ENCODE measurements at places on chromosomes 16 and 17.

GRCh38 chr17:54482843-54483242 is 417.8 kb upstream of the TOM1L1 start:
- no peak for DNase-seq

GRCh38 chr17:39751637-39752036 is 13.9 kb downstream of the GRB7 start:
- DNase-seq: no peak

DNA sequence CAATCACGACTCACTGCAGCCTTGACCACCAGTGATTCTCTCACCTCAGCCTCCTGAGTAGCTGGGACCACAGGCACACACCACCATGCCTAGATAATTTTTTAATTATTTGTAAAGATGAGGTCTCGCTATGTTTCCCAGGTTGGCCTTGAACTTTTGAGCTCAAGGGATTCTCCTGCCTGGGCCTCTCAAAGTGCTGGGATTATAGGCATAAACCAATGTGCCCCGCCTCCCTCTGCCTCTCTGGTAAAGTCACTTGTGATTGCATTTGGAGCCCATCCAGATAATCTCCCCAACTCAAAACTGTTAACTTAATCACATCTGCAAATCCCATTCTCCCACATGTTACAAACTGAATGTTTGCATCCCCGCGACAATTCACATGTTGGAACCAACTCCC is 11.8 kb upstream of the PECAM1 start:
- DNase-seq: no peak

DNA sequence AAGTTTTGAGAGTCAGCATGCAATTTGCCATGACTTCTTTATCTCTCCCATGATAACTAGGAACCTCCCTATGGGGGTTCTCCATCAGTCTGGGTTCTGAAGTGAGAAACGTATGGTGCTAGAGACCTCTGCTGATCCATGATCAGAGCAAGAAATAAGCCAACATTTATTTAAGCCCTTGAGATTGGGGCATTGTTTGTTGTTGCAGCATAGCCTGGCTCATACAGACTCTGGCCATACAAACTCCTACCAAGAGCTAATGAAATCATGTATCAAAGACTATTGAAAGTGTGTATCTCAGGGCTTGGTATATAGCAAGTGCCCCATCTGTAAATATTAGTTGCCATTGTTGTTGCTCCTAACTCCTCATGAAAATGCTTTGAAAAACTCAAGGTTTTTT is 233.9 kb downstream of the MAF start:
- DNase-seq: no peak

DNA sequence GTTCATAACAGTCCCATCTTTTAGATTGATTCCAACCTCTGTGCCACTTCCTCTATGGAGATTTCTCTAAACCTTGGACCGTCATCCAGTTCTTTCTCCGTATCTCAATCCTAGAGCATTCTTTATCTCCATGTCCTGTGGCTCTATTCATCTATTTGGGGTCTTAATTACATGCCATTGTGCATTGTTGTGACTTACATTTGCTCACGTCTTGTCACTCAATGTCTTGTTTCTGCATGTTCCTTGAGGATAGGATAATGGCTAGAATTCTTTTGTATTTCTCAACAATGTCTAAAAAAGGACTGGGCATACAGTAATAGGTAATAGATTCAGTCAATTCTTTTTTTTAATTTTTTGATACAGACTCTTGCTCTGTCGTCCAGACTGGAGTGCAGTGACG is 50.2 kb downstream of the ARSG start:
- DNase-seq: no peak

GRCh38 chr16:28838558-28838918 is 7.6 kb downstream of the TUFM start:
- DNase-seq: no peak

DNA sequence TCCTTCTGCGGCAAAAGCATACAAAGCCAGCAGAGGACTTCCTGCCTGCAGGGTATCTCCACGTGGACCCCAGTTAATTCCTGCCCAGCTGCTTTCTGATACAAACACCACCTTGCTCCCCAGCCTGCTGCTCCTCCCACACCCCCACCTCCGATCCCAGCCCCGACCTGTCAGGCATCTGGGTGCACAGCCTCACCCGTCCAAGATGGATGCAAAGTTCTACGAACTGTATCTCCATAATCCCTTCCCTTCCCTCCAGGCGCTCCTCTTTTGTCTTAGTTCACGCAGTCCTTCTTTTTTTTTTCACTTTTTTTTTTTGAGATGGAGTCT is 15.6 kb upstream of the FOXJ1 start:
- no peak for DNase-seq

DNA sequence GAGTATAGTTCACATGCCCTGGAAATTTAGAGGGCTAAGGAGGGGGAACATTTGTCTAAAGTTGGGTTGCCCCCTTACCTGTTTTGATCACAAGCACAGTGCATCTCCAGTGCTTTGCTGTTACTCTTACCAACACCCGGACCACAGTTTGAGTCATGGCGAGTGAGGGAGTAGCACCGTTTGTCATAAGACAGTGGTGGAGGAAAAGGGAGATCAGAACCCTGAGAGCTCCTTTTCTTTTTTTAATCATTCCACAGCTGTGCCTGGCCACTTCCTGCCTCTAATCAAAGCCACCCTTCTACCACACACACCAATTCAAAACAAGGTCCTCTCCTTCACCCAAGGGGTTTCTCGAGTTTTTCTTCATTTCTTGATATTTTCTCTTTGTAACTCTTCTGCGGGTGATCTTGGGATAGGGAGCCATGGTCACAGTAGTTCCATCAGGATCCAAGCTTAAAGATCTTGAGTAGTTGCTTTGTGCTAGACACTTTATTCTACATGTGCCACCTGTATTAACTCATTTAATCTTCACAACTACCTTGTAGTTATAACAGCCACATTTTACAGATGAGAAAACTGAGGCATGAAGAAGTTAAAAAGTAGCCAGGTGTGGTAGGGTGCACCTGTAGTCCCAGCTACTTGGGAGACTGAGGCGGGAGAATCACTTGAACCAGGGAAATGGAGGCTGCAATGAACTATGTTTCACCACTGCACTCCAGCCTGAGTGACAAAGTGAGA is 5.0 kb upstream of the MYL4 start:
- peak; percentile 87 for DNase-seq

- DNase-seq: no peak
Observed at GRCh38 chr17:13736916-13737315, 135.2 kb upstream of the HS3ST3A1 start.

DNA sequence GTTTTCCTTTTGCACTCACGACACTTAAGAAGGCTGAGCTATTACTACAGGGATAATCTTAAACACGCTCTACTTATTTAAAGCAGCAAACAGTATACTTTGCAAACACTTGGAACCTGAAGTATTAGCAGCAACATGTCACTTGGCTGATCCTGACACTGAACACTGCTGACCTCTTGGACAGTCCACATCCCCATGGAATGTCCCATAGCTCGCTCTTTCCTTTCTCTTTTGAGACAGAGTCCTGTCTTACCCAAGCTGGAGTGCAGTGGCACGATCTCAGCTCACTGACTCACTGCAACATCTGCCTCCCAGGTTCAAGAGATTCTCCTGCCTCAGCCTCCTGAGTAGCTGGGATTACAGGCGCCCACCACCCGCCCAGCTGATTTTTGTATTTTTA is 26.4 kb downstream of the SMYD4 start:
- DNase-seq: no peak

DNA sequence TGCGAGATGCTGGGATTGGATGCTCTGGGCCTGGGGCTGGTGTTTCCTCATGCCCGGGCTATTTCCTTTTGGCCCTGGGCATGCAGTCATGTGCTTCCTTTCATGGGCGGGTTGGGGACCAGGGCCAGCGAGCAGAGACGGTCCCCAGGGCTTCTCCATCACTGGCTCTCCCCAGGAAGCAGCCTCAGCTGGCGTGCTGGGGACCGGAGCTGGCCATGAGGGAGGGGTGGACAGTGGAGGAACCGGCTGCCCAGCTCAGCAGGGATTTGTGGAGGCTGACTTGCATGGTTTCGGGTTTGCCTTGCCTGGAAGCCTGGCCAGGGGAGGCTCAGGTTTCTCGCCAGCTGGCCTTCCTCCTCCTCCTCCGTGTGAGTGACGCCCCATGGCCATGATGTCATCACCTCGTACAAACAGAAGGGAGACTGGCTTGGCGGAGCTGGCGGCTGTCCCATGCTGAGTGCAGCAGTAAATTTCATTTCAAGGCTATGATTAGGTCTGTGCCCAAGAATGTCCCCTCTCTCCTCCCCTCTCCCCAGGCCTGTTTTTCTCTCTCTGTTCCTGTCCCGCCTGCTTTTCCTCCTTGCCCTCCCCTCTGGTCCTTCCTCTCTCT is 8.9 kb upstream of the TIMP2 start:
- peak; percentile 100 for DNase-seq

DNA sequence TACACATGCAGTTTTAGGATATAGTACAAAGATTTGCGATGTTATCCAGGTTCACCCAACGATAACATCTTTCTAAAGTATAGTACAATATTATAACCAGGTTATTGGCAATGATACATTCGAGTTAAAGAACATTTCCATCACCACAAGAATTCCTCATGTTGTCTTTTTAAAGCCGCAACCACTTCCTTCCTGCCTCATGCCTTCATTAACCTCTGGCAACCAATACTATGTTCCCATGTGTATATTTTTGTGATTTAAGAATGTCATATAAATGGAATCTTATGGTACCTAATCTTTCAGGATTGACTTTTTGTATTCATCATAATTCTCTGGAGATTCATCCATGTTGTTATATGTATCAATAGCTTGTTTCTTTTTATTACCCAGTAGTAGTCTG is 1183.2 kb downstream of the CDH11 start:
- DNase-seq: no peak

DNA sequence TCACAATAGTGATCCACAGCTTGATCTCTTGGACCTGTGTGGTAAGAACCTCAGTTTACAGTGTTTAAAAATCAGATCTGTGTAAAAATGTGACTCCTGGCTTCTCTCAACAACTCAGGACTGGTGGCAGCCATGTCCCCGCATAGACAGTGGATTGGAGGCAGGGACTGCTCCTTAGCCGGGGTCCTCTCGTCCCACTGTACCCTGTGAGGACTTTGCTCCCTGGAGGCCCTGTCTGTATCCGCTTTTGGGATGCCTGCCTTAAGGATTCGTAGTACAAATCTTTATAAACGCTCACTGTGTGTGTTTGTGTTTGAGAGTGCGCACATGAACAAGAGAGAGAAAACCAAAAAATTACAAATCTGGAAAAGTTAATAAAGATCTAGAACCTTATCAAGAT is 142.5 kb downstream of the SNX29 start:
- no peak for DNase-seq

DNA sequence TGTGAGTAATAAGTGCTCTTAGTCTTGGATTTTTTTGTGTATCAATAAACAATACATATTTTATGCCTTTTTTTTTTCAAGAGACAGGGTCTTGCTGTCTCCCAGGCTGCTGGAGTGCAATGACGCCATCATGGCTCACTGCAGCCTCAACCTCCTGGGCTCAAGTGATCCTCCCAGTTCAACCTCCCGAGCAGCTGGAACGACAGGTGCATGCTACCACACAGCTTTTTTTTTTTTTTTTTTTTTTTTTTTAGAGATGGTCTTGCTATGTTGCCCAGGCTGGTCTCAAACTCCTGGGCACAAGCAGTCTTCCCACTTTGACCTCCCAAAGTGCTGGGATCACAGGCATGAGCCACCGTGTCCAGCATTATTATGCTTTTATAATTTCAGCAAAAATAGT is 13.0 kb downstream of the ACSF2 start:
- peak; percentile 44 for DNase-seq

GRCh38 chr17:10208604-10209193 is 10.3 kb upstream of the GAS7 start:
- no peak for DNase-seq

DNA sequence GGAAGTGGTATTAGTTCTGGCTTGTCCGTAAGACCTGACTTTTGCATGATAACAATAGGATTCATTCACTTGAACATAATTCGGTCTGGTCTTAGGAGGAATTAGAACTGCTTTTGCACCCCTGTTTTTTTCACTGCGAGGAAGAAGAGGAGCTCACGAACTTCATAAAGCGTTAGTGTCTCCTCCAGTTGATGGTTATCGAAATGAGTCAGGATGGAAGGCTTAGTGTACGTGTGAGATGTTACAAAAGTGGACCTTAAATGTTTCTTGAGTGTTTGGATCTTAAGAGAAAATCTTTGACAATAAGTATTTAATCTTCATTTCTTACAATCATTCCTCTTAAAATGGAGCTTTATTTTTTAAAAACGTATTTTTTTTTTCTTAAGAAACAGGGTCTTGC is 52.8 kb downstream of the USP10 start:
- no peak for DNase-seq

GRCh38 chr17:36117505-36118382 is 14.1 kb downstream of the CCL4 start:
- DNase-seq: no peak

- DNase-seq: no peak
Observed at GRCh38 chr17:80693511-80693910, 148.9 kb downstream of the RPTOR start.

- no peak for DNase-seq
Observed at GRCh38 chr16:89046491-89046890, 47.2 kb upstream of the ACSF3 start.

- DNase-seq: no peak
Observed at GRCh38 chr16:72357910-72358309, 186.0 kb upstream of the PMFBP1 start.

DNA sequence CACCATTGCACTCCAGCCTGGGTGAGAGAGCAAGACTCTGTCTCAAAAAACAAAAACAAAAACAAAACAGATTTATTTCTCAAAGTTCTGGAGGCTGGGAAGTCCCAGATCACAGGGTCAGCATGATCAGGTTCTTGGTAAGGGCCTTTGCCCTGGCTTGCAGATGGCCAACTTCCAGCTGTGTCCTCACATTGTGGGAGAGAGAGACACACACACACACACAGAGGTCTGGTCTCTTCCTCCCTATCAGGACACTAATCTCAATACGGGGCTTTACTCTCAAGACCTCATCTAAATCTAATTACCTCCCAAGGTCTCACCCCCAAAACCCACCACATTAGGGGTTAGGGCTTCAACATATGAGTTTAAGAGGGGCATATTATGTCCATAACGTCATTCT is 26.4 kb upstream of the TAOK1 start:
- DNase-seq: no peak

DNA sequence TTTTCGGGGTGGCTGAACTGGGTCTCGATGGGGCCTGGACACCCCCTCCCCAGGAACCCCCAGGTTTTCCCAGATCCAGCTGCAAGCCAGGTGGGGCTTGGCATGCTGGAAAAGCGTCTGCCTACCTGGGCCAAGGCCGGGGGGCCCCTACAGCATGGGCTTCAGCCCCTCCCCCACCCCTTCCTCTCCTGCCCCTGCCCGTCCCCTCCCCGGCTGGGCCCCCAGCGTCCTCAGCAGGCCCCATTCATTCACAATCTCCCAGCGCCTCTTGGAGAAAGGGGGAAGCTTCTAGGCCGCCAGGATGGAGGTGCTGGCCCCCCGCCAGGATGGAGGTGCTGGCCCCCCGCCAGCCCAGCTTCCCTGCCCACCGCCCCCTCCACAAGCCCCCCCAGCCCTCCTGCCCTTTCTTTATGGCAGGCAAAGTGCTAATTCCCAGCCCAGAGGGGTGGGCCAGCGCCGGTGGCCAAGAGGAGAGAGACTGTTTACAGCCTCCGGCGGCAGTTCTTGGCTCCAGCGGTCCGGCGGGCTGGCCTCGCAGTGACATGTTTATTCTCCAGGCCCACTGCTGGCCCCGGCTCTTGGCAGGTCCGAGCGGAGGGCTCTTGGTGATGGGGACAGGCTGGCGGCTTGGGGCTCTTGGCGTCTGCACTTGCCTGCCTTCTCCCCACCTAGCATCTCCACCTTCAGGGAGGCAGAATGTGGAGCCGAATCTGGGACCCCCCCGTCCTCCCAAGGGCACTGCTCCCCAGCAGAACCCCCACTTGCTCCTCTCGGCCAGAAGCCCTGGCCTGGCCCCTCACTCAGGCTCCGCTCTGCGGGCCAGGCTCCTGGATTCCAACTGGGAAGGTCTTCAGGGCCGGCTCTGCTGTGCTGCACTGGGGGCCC is 94.4 kb upstream of the CIBAR2 start:
- DNase-seq: no peak

Data from myocyte (in vitro differentiated cells).